Panc1 (cell line): ENCODE measurements at places on chromosomes 16 and 17.

- DNase-seq = no peak
Measured at GRCh38 chr16:2273484-2273883, 5.6 kb upstream of the RNPS1 start.

GRCh38 chr17:73956169-73956568 lies 247.3 kb upstream of the RPL38 start:
- DNase-seq = no peak

DNA sequence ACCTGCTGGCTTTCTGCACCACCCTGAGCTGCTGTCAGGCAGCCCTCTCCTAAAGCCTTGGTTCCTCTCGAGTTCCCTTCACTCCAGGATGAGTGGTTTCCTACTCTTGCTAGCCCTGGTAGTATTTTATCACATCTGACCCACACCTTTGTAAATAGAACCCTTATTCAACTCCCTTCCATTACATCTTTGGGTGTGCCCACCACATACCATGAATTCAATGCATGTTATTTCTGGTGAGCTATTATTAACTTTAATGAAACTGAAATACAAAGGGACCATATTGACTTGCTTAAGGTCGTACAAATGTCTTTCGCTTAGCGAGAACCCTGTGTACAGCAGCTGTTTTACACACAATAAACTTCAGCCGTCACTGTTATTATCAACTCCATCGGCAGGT lies 521.3 kb downstream of the GRIN2A start:
- DNase-seq = no peak

- no peak for DNase-seq
Measured at GRCh38 chr17:17349724-17350106, 46.5 kb downstream of the NT5M start.

DNA sequence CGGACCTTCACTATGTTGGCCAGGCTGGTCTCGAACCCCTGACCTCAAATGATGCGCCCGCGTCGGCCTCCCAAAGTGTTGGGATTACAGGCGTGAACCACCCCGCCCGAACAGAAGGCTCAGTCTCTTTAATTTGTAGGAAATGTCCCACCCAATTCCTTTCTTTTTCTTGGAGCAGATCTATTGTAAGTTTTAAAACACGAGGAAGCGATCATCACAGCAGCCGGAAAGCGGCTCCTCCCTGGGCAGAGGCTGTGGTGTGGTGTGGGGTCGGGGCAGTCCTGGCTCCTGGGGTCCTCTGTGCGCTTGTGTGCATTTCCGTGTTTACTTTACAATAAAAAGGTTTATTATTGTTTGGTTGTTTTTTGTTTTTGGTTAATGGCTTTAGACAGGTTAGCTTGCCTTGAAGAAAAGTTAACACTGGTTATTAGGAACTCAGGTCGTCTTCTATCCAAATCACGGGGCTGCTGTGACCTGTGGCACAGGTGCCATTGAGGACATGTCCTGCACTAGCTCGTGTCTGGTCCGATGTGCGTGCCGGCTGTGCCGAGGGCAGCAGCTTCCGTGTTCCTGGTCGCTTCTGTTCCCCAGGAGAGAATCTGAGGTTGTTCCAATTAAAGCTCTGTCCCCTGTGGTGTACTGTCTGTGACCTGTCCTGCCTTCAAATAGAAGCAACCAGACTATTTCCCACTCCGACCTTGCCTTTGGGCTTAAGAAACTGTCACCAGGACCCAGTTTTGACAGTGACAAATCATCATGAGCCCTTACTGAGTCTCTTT lies 83.1 kb downstream of the SEC14L1 start:
- no peak for DNase-seq

DNA sequence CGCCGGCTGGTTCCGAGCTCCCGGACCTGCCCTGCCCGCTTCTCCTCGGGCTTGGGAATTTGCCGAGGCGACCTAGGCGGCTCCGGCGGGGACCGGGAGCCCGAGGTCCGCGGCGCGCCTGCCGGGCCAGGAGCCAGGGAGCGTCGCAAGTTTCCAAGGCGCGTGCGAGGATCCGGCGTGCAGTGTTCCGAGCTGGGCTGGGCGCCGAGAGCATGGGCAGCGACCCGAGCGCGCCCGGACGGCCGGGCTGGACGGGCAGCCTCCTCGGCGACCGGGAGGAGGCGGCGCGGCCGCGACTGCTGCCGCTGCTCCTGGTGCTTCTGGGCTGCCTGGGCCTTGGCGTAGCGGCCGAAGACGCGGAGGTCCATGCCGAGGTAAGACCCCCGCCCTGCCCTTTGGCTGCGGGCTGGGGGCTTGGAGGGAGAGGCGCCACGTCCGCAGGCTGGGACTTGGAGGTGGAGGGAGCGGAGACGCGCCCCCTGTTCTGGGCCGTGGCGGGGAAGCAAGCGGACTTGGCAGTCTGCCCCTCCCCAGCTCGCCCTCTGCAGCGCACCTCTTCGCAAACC lies 668 bp downstream of the MMP15 start:
- no peak for DNase-seq

DNA sequence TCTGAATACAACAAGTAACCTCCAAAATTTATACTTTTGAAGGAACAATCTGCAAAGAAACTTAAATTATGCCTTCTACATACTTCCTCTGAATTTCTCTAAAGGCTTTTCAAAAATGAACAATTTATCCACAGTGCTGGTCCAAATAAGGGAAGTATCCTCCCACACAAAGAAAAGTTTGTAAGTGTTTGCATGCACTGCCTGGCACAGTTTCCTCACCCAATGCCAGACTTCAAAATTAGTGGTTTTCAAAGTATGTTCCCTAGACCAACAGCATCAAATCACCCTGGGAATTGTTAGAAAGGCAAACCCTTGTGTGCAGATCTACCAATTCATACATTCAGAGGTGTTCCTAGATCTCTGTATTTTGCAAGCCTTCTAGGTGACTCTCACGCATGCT lies 82.5 kb downstream of the PCTP start:
- no peak for DNase-seq

- DNase-seq = no peak
Measured at GRCh38 chr17:73973586-73974409, 229.7 kb upstream of the RPL38 start.

DNA sequence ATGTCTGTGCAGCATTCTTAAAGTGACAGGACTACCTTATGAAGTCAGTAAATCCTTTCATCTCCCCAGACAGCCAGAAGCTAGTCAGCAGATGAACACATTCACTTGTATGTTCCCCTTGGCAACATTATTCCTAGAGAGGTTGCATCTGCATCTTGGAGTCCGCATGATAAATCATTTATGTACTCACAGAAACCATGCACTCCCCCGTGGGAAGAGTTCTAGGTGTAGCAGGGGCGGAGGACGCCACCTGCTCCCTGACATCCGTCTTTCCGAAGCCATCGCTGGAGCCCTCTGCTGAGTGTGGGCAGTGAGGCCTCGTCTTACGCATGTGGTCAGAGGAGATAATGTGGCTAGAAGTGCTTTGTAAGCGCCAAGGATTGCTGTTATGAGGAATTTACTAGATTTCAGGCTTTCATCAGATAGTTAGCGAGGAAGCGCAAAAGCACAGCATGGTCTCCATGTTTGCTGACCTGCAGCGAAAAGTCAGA lies 144.5 kb downstream of the RPTOR start:
- DNase-seq = no peak
